Activated T-helper 1 cell treated with anti-CD3 and anti-CD28 coated beads, Interleukin-12 subunit alpha, Interleukin-12 subunit beta, Interleukin-2, Interleukin-4 antibody, amounts not matched to agents 30 ng/mL and 10 ng/mL and 1 ng/mL, durations not matched to agents 14 hours and 24 hours and 36 hours (primary cell): ENCODE measurements at places on chromosomes 4 and X. TPM values are rescaled to one million over a fixed set of nuclear protein-coding genes. Genes with fewer than 3 reads are reported as not detected.
A peak's percentile ranks its signal among the peaks of the same experiment; 100 is the strongest.

DNA sequence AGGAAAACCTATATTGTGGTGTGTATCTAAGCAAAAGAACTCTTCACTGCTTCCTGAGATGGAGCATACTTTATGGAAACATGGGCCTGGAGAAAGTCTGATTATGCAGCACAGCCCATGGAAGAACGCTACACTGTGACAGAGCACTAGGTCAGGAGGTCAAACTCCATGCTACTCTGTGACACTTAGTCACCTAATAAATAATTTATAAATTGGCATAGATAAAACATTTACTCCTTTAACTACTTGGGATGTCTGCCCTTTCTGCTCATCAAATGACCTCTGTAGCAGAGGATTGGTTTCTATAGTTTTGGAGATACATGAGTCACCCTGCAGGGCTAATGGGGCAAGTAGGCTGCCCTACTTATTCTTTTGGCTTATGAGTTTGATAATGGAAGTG lies 134.7 kb upstream of the BANK1 start:
- no peaks in the 10 kb centered on the region for H3K27me3 ChIP-seq
- no peak for DNase-seq
- no peaks in the 10 kb centered on the region for H3K4me1 ChIP-seq
- H3K4me3 ChIP-seq = no peak overlapping the region
- H3K36me3 ChIP-seq = no peaks in the 10 kb centered on the region
- H3K27ac ChIP-seq = no peak overlapping the region

PFKFB1 gene
- total RNA-seq = 0.39 and 0.93 TPM in 2 replicates

ARHGAP4 gene
- total RNA-seq = 128 TPM in 2 replicates

DNA sequence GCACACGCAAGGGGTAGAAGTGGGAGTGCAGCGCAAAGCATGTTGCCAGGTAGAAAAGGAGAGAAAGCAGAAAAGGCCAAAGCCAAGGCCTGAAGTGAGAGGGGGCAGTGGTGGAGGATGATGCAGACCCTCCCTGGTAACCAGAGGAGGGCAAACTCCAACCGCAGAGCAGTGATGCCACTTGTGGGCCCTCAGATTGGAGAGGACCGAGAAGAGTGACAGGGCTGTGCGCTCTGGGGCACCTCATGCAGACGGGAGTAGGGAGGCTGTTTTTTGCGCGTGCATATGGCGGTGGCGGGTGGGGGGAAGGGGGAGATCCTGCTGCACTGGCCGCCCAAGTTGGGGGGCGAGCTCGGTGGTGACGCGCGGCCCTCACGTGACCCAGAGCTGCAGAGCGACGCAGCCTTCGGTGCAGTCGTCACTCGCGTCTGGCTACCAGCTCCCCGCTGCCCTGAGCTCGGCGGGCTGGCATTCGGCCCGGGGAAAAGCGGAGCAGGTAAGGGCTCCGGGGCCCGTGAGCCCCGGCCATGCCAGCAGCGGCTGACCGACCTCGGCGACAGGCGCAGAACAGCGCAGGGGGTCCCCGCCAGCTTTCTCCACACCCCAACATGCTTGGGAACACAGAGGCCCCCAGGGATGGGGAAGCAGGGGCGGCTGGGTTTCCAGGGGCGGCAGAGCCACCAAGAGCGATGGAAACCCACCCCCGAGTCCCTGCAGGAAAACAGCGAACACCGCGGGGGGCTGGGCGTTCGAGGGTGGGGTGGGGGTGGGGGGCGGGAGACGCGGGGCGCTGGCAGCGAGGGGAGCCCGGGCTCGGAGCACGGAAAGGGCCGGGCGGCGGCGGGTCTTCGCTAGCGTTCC lies at the start of gene BEX3:
TSS of gene BEX3 (plus strand) at position 421 of the 861 bp plus-strand sequence. CDS start 984 bp downstream, outside the sequence.
- no peaks in the 10 kb centered on the region for H3K27me3 ChIP-seq
- no peak within 1 kb of the TSS for H3K27ac ChIP-seq
- peak within 1 kb of the TSS; percentile 74 for H3K4me3 ChIP-seq
- DNase-seq = no peak
- peaks cover 5% of the 10 kb centered on the region for H3K4me1 ChIP-seq

DNA sequence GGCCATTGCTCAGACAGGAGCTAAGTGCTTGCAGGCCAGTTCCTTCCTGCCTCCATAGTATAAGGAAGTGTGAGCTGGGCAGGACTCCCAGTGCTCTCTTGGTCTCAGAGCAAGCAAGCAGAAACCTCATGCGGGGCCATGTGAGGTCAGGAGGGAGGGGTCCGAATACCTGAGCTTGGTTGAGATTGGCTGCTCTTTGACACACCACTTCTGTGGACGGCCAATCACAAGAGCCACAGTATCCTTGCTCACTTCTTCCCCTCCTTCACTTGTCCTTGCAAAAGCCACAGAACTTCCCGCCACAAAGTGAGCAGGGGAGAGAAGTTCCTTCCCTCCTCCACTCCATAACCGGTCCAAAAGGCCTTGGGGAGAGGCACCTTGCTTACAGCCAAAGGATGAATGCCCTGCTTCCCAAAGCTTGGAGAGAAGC lies 56.7 kb downstream of the PRPS1 start:
- peaks cover 34% of the 10 kb centered on the region for H3K4me1 ChIP-seq
- H3K4me3 ChIP-seq = no peak overlapping the region
- no peaks in the 10 kb centered on the region for H3K36me3 ChIP-seq
- peak; percentile 3 for DNase-seq

- no peaks in the 10 kb centered on the region for H3K27me3 ChIP-seq
- DNase-seq = no peak
- H3K4me1 ChIP-seq = peaks cover 9% of the 10 kb centered on the region
- peak overlapping the region; percentile 42 for H3K27ac ChIP-seq
- peaks cover 1% of the 10 kb centered on the region for H3K36me3 ChIP-seq
- no peak overlapping the region for H3K4me3 ChIP-seq
Measured at GRCh38 chr4:109005523-109005922, 242.7 kb upstream of the ETNPPL start.

DNA sequence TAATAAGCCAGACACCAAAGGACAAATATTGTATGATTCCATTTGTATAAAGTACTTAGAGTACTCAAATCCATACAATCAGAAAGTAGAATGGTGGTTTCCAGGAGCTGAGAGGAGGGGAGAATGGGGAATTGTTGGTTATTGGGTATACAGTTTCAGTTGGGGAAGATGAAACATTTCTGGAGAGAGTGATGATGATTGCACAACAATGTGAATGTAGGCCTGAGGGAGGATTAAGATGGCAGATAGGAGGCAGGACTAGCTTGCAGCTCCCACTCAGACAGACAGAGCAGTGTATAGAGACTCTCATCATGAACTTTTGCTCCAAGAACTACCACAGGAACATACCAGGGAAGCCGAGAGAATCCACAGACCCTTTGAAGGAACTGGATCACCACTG lies 75.7 kb upstream of the PAK3 start:
- no peak overlapping the region for H3K4me3 ChIP-seq
- no peak for DNase-seq
- no peaks in the 10 kb centered on the region for H3K4me1 ChIP-seq

GRCh38 chrX:17214962-17215361 lies 160.0 kb upstream of the NHS start:
- H3K4me3 ChIP-seq = no peak overlapping the region
- no peaks in the 10 kb centered on the region for H3K36me3 ChIP-seq
- H3K4me1 ChIP-seq = no peaks in the 10 kb centered on the region
- DNase-seq = no peak
- H3K27ac ChIP-seq = no peak overlapping the region

GRCh38 chr4:152419809-152420208 lies 116.1 kb downstream of the FBXW7 start:
- H3K27me3 ChIP-seq = no peaks in the 10 kb centered on the region
- no peak overlapping the region for H3K4me3 ChIP-seq
- peaks cover 14% of the 10 kb centered on the region for H3K4me1 ChIP-seq
- no peaks in the 10 kb centered on the region for H3K36me3 ChIP-seq
- DNase-seq = no peak
- no peak overlapping the region for H3K27ac ChIP-seq

DNA sequence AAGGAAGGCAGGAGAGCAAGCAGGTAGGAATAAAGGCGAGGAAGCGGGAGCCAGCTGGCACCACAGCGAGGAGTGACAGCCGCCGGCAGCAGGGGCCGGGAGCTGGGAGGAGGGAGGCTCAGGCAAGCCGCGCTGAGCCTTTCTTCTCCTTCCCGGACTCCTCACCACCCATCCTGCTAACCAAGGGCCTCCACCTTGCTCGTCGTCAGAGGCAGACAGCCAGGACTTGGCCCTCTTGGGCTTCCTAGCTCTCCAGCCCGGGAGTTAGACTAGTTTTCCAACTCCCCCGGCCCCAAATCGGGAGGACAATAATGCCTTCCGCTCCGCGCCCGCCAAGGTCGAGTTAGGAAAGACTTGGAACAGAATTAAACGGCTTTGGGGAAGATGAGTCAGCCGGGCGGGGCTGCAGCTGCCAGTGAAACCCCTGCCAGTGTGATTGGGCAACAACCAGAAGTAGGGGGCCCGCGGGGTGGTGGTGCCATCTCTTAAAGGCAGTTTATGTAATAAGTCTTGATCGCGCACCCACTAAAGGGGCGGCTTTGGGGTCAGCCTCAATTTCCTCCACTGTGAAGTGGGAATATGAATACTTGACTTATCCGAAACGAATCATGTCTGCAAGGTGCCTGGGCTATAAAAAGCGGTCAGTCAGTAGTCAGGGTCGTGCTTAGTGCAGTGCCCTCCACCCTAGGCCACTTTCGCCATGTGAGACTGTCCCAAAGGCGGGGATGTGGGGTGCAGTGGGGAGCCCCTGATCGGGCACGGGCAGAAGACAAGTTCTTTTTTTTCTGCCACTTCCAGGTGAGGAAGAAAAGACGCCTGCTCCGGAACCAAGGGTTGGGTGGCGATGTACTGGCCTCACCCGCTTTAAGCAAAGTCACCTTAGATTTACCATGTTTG lies 6.7 kb upstream of the HSD17B10 start:
- H3K4me3 ChIP-seq = peak overlapping the region; percentile 80
- H3K36me3 ChIP-seq = no peaks in the 10 kb centered on the region
- peaks cover 2% of the 10 kb centered on the region for H3K27me3 ChIP-seq
- peak overlapping the region; percentile 72 for H3K27ac ChIP-seq
- DNase-seq = no peak
- peaks cover 20% of the 10 kb centered on the region for H3K4me1 ChIP-seq

- peaks cover 3% of the 10 kb centered on the region for H3K27me3 ChIP-seq
- no peaks in the 10 kb centered on the region for H3K36me3 ChIP-seq
- DNase-seq = peak; percentile 14
- H3K27ac ChIP-seq = no peak overlapping the region
Measured at GRCh38 chrX:120365320-120365719, 3.4 kb downstream of the ATP1B4 start.

FAM114A1 gene
- total RNA-seq = 0.22 and 0.49 TPM in 2 replicates

DNA sequence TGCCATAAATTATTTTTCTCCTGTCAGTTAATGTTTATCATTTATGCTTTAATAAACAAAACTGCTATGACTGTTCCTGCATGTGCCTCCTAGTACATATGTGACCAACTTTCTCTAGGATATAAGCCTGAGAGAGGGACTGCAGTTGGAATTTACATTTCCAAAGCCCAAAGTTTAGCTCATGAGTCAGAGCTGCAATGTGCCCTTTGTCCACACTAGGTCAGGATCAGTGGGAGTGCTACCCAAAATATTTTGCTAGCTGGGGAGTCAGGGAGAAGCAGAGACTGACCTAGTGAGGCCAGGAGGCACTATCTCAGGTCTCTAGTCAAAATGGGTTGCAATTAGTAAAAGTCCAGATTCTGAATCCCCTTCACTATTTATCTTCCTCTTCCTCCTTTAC lies 92.7 kb downstream of the AR start:
- DNase-seq = no peak
- no peaks in the 10 kb centered on the region for H3K36me3 ChIP-seq

- no peaks in the 10 kb centered on the region for H3K36me3 ChIP-seq
- no peak for DNase-seq
- H3K4me3 ChIP-seq = no peak overlapping the region
- no peaks in the 10 kb centered on the region for H3K27me3 ChIP-seq
- H3K27ac ChIP-seq = no peak overlapping the region
Measured at GRCh38 chrX:72394518-72395170, 88.9 kb upstream of the CITED1 start.

RHOXF1 gene
- not detected in 2 replicates for total RNA-seq

TLR1 gene
- 1.9 and 2.7 TPM in 2 replicates for total RNA-seq

GRCh38 chrX:72029483-72030411 lies 102.0 kb downstream of the RTL5 start:
- no peak overlapping the region for H3K27ac ChIP-seq
- peaks cover 6% of the 10 kb centered on the region for H3K4me1 ChIP-seq
- H3K27me3 ChIP-seq = peaks cover 19% of the 10 kb centered on the region
- no peak overlapping the region for H3K4me3 ChIP-seq

RHOXF2B gene
- not detected in 2 replicates for total RNA-seq

DNA sequence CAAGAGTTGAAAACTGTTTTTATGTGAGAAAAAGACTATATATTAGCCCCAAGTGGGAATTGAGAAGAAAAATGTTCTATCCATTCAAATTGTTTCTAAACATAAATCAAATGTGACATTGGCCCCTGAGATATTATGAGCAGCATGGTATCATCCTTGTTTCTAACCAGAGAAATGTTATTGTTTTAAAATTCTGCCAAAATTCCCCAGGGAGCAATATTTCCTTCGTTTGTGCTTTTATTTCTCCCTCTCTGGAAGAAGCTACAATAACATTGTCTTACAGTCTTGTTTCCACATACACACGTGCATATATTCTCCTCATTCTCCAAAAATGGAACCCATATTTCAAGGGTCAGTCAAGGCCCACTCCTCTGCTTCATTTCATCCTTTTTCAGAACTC lies 46.7 kb downstream of the MAGEB17 start:
- no peaks in the 10 kb centered on the region for H3K4me1 ChIP-seq
- no peaks in the 10 kb centered on the region for H3K36me3 ChIP-seq
- no peak overlapping the region for H3K27ac ChIP-seq
- DNase-seq = no peak

- no peak for DNase-seq
- H3K4me1 ChIP-seq = no peaks in the 10 kb centered on the region
- no peak overlapping the region for H3K4me3 ChIP-seq
- peaks cover 4% of the 10 kb centered on the region for H3K27me3 ChIP-seq
- no peak overlapping the region for H3K27ac ChIP-seq
- H3K36me3 ChIP-seq = peaks cover 1% of the 10 kb centered on the region
Measured at GRCh38 chrX:15233416-15234015, 36.4 kb downstream of the ASB9 start.

DNA sequence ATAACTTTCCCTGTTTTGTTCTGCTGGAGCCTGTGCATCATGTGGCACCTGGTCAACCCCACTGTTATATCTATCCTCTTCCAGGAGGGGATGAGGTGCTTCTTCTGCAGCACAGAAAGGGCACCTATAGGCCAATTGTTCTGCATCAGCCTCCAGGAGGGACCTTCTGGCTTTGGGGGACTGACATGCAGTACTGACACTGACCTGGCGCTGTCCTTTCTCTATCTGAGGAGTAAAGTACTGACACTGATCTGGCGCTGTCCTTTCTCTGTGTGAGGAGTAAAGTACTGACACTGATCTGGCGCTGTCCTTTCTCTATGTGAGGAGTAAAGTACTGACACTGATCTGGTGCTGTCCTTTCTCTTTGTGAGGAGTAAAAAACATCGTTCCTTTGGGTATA lies 498.4 kb downstream of the PACRGL start:
- DNase-seq = no peak
- H3K4me3 ChIP-seq = no peak overlapping the region
- no peak overlapping the region for H3K27ac ChIP-seq
- no peaks in the 10 kb centered on the region for H3K27me3 ChIP-seq
- no peaks in the 10 kb centered on the region for H3K4me1 ChIP-seq
- no peaks in the 10 kb centered on the region for H3K36me3 ChIP-seq
